ENCODE measurements at places on chromosomes 16 and 17. TPM values are rescaled to one million over a fixed set of nuclear protein-coding genes. Genes with fewer than 3 reads are reported as not detected.

Gene DPEP2
- total RNA-seq: 1.4 TPM

Gene NPIPB9
- 4.6 TPM for total RNA-seq

Gene SLC9A5
- 2.8 TPM for total RNA-seq

Gene G6PC1
- under 0.01 TPM for total RNA-seq

Gene CCL16
- not detected for total RNA-seq

Gene SCGB1C2
- not detected for total RNA-seq

Gene CCL22
- total RNA-seq: not detected

Gene SLFN14
- total RNA-seq: 0.23 TPM

Gene GUCY2D
- total RNA-seq: not detected

Gene CLDN6
- 1.2 TPM for total RNA-seq
